ENCODE measurements at places on chromosomes 3 and 15.

DNA sequence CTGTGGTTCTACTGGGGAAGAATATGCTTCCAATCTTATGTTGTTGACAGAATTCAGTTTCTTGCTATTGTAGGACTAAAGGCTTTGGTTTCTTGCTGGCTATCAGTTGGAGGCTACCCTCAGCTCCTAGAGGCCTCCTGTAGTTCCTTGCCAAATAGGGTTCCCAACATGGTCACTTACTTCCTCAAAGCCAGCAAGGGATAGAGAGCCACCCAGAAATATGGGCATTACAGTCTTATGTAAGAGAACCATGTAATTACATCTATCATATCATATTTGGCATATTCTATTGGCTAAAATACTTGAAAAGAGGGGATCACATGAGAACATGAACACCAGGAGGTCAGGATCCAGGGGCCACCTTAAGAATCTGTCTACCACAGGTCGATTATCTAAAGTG lies 6.2 kb upstream of the COX17 start:
- no peak for DNase-seq

DNA sequence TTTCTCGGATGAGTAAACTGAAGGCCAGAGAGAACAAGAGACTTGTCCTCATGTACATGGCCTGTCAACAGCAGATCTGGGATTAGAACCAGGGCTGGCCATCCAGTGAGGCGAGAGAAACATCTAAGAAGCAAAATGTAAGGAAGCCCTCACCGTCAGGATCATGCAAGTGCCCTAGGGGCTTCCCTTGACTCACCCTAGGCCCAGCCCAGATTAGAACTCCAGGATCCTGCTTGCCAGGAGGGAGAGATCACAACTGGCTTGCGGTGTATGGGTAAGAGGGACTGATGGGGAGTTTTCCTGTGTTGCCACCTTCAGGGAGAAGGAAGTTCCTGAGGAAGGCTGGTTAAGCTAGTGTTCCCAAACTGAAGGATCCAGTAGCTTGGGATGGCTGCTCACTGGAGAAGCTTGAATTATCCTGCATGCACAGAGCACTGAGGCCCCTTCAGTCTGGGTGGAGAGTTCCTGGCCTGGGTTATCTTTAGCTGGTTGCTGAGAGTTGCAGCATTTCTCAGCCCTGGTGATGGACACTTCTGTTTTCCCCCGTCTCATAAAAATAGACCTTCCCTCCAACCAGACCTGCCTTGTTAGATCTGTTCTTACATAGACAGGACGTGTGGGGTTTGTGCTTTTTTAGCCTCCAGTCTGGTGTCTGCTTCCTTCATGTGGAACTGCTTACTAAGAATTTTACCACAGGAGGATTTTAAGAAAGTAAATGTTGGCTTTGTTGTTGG lies 28.2 kb upstream of the XIRP1 start:
- no peak for DNase-seq

DNA sequence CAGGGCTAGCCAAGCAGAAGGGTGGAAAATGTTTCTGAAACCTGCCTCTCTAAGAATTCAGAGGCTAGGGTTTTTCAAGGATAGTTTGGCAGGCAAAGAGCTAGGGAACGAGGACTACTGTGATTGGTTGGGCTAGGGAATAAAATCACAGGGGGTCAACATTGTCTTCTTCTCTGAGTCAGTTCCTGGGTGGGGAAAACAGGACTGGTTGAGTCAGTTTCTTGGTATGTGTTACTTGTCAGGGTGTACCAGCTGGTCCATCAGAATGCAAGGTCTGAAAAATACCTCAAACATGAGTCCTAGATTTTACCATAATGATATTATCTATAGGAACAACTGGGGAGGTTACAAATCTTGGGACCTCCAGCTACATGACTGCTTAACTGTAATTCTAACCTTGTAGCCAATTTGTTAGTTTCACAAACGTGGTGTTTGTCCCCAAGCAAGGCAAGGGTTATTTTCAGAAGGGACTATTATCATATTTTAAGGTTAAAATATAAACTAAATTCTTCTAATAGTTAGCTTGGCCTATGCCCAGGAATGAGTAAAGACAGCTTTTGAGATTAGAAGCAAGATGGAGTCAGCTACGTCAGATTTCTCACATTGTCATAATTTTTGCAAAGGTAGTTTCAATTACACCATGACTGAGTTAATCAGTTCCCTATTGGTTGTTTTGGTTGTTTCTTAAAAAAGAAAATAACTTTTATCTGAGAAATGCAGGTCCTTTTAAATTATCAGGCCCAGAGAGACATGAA lies 231.5 kb downstream of the ALCAM start:
- DNase-seq = no peak

- no peak for DNase-seq
Observed at GRCh38 chr3:53821631-53822121, 24.5 kb downstream of the CHDH start.

DNA sequence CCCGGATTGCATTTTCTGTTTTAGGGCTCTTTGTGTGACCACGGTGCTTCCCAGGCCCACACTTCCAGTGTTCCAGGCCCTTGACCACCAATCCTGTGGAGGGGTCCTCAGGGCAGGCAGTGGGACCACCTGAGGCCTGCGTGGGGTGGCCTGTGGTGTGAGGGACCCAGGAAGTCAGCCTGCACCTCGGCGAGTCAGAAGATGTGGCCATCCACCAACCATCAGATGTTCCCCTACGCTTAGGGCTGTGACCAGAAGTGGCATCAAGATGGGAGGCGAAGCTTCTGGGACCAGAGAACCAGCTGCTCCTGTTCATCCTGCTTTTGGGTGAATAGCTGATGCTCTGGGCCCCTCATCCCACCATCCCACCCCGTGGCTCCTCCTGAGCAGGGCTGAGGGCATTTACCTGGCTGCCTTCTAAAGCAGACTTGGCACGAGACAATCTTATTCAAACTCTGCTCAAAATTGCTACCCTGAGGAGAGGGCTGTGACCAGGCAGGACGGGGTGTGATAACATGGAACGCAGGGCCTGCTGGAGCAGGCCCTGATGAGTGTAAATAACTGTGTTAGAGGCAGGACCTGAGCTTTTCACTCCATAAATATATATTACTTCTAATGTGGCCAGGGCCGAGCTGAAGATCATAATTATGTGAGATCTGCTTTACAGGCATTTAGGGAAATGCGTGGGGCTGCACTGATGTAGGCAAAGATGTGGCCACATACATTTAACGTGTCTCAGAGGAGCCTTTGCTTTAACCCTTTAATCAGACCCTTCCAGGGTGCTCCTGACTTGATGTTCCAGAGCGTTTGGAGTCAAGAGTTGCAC lies 28.8 kb downstream of the SMAD3 start:
- DNase-seq = no peak

DNA sequence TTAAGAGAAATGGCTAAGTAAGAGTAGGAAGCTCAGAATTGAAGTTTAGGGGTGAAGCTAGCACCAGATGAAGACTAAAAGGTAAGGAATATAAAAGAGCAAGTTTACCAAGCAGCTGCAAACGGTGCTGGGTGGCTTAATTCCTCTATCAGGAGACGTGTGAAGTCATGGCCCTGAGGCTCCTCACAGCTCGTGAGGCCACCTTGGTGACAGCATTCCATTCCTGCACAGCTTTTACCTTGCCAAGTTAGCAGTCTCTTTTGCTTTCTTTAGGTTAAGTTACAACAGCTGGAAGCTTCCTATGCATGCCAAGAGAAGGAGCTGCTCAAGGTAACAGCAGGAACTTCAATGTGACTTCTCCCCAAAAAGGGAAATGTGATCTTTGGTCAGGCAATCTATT lies 6.4 kb downstream of the TMCO5A start:
- no peak for DNase-seq

DNA sequence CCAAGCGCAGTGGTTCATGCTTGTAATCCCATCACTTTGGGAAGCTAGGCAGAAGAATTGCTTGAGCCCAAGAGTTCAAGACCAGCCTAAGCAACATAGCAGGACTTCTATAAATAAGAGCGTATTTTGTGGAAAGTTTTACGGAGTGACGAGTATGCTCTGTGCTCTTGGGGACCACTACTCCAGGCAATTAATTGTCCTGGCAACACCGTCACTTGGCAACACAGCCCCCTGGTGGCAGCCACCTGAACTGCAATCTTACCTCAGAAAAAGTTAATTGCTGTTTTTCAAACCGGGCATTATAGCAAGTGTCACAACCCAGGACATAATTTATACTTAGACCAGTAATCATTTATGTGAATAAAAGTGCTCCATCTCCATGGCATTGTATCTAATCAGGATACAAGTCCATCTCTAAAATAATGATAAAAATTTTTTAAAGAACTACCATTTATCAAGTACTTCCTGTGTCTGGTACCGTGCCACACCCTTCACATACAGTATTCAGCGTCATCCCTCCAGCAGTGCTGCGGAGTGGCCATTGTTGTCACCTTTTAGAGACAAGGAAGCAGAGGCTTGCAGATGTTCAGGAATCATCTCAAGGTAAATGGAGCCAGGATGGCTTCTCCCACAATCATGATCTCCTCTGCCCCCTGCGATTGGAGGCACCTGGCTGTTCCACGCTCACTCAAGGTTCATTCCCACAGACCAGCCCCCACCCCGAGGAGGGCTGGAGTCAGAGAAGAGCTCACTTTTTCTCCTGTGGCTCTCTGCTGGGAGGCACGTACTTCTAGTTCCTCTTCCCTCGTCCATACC lies 34.5 kb downstream of the PLA2G4D start:
- no peak for DNase-seq

DNA sequence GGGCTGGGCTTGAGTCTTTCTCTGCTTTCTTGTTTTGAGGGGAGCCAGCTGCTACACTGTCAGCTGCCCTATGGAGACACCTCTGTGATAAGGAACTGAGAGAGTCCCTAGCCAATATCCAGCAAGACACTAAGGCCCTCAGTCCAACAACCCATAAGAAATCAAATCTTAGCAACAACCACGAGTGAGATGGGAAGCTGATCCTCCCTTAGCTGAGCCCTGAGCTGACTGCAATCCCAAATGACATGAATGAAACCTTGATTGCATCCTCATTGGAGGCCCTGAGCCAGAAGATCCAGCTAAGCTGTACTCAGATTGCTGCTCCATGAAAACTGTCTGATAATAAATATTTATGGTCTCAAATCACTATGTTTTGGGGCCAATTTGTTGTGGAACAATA lies 302.1 kb upstream of the MME start:
- no peak for DNase-seq

DNA sequence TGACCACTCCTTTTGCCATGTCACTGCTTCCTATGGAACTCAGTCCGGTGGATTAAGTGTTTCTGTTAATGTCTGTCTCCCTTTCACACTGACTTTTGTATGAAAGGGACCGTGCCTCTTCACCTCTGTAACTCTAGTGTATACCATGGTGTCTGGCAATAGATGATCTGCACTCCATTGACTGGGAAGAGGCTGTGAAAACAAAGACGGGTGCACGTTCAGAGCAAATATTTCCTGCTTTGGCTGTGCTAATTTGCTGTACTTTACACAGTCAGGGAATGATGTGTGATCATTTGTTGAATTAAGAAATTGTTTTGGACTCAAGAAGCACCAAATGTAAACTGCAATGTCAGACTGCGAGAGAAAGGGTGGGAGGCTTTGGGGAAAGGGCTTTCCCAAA lies 315.2 kb downstream of the RORA start:
- DNase-seq = no peak

GRCh38 chr3:187183210-187183862 lies 13.9 kb upstream of the RTP1 start:
- DNase-seq = no peak

DNA sequence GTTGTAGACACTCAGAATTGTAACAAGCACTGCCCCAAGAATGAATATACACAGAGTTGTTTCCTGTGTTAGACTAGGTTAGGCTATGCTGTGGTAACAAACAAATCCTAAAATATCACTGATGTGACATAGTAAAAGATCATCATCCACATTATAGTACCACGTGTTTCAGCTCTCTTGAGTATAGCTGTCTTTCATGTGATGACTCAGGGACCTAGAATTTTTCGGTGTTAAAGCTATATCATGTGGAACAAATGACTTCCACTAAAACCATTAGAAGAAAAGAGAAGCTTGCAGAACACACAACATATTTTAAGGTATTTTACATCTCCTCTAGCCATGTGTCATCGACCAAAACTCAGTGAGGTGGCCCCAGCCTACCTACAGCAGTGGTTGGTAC lies 307.9 kb upstream of the RBMS3 start:
- DNase-seq = no peak

DNA sequence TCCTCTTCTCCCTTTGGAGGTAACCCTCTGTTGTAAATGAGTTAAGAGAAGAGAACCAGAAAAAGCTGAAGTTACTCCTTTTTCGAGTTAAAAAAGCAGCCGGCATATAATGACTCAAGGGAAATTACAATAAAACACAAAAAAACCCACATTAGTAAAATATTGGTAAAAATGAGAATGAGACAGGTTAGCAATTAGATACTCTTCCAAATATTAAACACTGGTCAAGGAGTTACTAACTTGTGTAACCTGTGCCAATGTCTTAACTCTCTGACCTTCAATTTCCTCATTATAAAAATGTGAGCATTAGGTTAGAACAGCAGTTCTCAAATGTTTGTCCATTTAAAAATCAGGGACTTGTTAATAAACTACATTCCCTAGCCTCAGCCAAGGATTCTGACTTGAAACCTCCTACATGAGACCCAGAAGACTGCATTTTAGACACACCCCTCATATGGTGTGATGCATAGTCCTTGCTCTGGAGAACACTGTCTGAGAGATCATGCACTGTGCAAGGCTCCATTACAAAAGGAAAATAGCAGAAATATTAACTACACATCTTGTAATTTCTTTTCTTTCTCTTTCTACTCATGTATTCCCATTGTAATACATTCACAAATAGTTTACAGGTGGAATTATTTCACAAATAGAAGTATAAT lies 42.7 kb upstream of the TOP2B start:
- DNase-seq = no peak

- peak; percentile 4 for DNase-seq
Observed at GRCh38 chr3:13018043-13018451, 55.2 kb downstream of the IQSEC1 start.

- no peak for DNase-seq
Observed at GRCh38 chr3:128340198-128340903, 126.3 kb downstream of the DNAJB8 start.

GRCh38 chr3:5297895-5298294 lies 110.4 kb downstream of the EDEM1 start:
- no peak for DNase-seq

GRCh38 chr15:96625256-96625655 lies 294.8 kb downstream of the NR2F2 start:
- no peak for DNase-seq

GRCh38 chr3:172129850-172130716 lies 90.7 kb downstream of the FNDC3B start:
- no peak for DNase-seq

- DNase-seq = no peak
Observed at GRCh38 chr3:24686808-24687207, 192.2 kb upstream of the THRB start.

All from NCI-H1417 treated with DMSO at 0.1 percent for 48 hours (cell line).